ENCODE measurements at places on chromosomes 1 and 21.

DNA sequence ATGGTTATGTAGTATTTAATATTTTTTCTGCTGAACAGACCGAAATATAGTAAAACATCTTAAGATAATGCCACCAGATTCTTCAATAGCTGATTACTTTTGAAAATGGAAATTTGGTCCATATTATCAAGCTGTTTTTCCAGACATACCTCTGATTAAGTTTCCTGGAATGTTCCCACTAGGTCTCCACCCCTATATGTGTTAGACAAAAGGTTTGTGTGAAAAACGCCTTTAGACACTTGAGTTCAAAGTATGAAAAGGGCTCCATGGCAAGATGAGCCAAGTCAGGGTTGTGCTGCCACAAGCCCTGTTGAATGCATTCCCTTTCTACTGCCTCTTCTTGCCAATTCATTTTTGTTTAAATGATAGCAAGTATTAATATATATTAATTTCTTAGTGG lies 52.7 kb downstream of the ZBTB17 start:
- DNase-seq = no peak

DNA sequence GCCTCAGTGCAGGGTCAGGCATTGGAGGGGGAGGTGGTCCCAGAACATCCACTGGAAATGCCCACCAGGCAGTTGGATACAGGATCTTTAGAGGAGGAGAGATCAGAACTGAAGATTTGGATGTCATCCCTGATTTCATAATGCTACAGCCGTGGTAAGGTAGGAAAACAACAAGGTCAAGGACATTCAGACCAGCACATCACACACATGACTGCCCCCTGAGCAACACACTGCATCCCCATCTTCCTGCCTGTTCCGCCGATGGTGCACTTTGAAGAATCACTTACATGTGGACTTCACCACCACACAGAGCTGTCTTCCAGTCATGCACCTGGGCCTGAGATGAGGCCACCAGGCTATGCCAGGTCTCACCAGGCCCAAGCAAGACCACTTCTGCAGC lies 16.7 kb downstream of the KIAA1614 start:
- no peak for DNase-seq

- no peak for DNase-seq
Observed at GRCh38 chr1:198556971-198557370, 16.5 kb upstream of the ATP6V1G3 start.

DNA sequence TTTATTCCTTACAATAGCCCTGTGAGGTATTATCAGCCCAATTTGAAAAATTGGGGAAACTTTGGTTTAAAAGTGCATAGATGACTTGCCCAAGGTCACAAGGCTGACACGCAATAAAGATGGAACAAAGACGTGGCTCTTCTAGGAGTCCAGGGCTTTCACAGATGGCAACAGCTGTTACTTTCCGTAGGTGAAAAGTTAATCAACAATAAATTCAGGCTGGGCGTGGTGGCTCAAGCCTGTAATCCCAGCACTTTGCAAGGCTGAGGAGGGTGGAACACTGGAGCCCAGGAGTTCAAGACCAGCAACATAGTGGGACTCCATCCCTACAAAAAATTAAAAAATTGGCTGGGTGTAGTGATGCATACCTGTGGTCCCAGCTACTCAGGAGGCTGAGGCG lies 87.8 kb upstream of the ATF3 start:
- DNase-seq = no peak

DNA sequence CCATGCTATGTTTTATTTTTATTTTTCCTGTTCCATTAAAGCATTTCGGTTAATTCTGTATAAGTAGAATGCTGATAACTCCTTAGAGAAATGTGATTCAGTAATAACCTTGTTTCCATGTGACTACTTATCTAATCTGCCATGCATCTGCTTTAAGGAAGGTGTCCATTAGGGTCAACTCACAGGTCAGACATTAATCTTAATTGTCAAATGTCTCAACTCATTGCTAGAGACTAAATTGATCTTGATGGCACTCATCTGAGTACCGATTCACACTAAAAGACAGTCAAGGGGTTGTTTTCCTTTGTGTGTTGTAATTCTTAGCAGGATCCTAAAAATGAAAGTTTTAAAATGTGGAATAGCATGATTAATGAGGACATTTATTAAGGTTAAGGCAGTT lies 41.8 kb downstream of the ITSN1 start:
- DNase-seq = no peak

- DNase-seq = no peak
Observed at GRCh38 chr1:224359207-224359606, 2.5 kb downstream of the CNIH4 start.

DNA sequence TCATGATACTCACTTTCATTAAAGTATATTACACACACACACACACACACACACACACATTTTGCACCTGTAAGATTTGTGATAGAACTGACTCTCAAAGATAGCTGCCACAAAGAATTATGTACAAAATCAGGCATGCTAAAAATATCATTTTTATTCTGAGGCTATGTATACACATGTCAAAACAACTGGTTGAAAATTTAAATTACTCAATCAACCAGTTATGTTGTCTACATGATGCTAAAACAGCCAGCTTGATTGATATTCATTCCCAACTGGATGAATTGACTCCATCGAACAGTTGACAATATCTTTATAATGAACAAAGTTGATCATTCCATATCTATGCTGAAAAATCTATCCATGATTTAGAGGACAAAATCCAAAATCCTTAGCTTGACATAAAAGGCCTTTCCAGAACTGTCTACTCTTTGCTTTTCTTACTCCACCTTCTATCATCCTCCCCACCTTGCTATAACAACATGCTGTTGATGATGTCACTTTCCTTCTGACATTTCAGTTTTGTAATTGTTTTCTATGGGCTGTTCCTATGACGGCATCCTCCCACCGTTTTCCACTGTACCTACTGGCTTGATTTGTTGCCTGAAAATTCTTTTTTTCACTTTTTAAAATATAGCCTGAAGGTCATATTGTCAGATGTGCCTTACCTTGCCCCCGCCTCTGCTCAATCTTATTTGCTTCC lies 321.5 kb upstream of the OLFM3 start:
- no peak for DNase-seq

- DNase-seq = no peak
Observed at GRCh38 chr1:235409042-235409820, 42.0 kb downstream of the TBCE start.

DNA sequence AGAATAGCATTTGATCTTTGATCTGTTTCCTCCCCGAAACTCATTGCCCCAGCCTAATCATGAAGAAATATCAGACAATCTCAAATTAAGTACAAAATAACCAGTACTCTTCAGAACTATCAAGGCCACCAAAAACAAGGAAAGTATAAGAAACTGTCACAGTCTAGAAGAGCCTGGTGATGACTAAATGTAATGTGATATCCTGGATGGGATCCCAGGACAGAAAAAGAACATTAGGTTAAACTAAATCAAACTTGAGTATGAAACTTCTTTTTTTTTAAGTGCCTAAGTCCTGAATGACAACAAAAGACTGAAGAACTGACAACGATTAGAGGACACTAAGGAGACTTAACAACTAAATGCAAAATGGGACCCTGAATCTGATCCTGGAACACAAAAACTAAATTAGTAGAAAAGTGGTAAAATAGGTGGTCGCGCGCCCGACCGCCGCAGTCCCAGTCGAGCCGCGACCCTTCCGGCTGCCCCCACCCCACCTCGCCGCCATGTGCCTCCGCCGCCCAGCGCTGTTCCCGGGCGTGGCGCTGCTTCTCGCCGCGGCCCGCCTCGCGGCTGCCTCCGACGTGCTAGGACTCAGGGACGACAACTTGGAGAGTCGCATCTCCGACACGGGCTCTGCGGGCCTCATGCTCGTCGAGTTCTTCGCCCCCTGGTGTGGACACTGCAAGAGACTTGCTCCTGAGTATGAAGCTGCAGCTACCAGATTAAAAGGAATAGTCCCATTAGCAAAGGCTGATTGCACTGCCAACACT lies 5.5 kb upstream of the PRKAB2 start:
- no peak for DNase-seq
